ENCODE measurements at places on chromosomes 4 and X.

DNA sequence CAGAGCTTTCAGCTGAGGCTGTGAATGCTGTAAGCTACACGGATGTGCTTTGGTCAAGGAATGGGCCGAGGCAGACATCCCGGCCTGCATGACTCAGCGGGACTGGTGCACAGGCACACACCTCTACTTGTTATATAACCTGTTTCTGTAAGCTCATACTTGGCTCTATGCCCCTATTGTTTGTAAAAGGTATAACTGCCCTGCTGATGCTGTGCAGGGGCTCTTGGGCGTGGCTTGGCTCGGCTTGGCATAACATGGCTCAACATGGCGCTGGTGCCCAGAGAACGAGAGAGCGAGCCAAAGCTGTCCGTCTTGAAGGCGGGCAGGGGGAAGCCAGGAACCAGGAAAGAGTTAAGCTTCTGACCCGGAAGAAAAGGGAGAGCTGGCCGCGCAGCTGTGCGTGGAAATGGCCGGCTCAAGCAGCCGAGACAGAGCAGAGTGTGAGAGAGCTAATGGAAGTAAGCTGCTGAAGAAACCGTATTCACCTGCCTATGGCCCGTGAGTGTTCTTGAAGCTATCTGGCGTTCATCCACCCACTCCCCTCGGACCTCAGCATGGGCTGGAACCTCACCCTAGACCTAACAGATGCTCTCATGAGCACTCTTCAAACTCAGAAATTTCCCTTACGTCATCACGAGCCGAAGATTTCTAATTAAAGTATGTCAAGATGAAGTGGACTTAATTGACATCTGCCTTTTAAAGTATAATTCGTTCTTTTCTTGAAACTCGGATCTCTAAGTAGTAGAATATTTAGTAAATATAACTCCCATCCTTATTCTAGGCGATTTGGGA lies 286.3 kb upstream of the AGA start:
- no peak for DNase-seq

GRCh38 chr4:19425146-19425545 lies 826.6 kb upstream of the SLIT2 start:
- no peak for DNase-seq

- DNase-seq, result no peak
Measured at GRCh38 chrX:150581093-150581775, 12.8 kb downstream of the MTM1 start.

- DNase-seq, result no peak
Measured at GRCh38 chr4:72302981-72303704, 265.9 kb downstream of the ADAMTS3 start.

DNA sequence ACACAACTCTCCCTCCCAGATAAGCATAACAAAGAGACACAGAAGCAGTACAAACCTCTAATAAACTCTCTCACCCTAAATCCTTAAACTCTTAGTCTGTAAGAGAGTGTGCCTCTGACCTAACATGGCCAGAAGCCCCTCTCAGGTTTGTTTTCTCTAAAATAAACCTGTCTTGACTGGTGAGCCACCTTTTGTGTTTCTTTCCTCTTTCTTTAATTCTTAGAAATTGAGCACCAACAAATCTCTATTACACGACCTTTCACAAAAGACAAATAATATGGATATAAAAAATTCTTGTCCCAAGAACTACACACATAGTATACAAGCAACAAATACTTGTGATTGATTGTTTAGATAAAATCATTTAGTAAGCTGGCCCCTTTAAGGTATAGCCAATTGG lies 573.7 kb downstream of the EPHA5 start:
- no peak for DNase-seq

DNA sequence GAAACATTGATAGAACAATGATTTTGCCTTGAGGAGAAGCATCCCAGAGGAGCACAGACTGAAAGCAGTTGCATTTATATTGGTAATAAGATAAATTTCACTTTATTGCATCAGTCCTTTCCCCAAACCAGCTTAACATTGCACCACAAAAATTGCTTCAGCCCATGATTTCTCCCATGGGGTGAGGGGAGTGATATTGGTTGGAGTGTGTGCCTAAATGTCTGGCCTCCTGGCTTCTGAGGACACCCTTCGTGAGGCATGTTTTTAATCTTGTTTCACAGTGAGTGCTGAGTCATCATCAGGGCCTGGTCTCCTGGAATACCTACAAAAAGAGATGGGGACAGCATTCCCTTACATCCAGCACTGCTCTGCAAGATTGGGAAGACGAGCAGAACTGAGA lies 487.9 kb downstream of the C4orf33 start:
- DNase-seq, result no peak

DNA sequence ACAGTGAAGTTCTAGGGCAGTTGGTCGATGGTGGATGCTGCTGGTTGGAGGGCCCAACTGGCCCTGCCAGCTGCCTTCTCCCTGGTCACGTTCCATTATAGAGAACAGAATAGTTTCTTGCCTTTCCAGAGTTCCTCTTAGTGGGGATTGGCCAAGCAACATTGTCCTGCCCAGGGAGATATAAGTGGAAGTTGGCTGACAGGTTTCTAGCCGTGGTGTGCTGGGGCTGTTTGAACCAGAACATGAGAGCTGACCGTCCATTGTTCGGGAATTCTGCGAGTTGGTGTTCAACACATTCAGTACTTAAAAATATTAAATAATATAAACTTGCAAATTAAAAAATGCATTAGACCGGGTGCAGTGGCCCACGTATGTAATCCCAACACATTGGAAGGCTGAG lies 3.5 kb upstream of the AFAP1 start:
- no peak for DNase-seq

GRCh38 chrX:44935172-44935571 lies 62.2 kb downstream of the KDM6A start:
- no peak for DNase-seq

- DNase-seq, result no peak
Measured at GRCh38 chr4:129974730-129975129, 878.8 kb downstream of the C4orf33 start.

GRCh38 chr4:121016611-121017010 lies 55.7 kb downstream of the NDNF start:
- DNase-seq, result no peak

Measured in left hindlimb (tissue), 1 donor.